ENCODE measurements at places on chromosomes 1 and 21.

GRCh38 chr21:35178098-35178497 lies 129.0 kb upstream of the RUNX1 start:
- no peak for DNase-seq

GRCh38 chr1:234732671-234733390 lies 122.9 kb upstream of the IRF2BP2 start:
- DNase-seq, result no peak

DNA sequence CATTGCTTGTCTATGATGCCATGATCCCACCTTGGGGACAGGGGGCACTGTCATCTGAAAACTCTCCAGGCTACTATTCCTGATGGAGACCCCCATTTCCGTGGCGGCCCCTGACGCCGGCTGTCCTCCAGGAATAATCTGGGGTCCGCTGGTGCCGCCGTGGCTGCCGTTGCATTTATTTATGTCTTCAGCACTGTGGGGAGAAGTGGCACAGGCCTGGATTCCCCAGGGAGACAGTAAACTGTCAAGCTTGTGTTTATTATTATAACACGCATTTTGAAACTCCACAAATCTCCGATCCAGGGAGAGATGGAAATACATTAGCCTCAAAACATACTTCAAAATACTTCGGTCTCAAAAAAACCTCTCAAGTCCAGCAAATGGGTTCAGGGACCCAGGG lies 126.9 kb upstream of the C1orf174 start:
- DNase-seq, result no peak

GRCh38 chr1:94541246-94542087 lies at the start of gene F3:
F3 (minus strand) TSS chr1:94541759; CDS start chr1:94541636, 123 bp downstream.
- peak; percentile 79 for DNase-seq

- DNase-seq, result no peak
These were observed 18.8 kb downstream of the DHDDS start for GRCh38 chr1:26450908-26451307.

DNA sequence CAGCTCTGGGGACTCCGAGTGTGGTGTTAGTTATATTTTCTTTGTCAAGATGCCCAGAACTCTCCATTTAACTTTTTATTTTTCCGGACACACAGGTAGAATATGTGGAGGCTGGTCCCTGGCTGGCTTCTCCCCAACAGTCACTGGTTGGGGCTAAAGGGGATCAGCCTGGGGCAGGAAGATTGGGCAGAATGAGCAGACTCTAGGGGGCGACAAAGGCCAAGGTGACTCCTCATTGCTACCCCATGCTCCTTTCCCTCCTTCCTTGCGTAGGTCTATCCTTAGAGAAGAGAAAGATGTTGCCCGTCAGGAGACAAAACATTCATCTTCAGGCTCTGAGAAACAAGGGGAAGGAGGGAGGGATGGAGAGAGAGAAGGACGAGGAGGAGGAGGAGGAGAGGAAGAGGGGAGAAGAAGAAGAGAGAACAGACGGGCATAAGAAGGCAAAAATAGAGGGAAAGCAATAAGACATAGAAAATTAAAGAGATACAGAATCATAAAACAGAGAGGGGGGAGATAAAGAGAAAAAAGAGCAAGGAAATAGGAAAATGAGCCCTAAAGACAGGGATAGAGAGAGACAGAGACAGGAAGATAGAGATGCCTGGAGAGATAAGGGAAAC lies 89.9 kb downstream of the FOXD2 start:
- DNase-seq, result no peak

- DNase-seq, result peak; percentile 45
These were observed 812 bp downstream of the CACHD1 start for GRCh38 chr1:64470665-64471217.

DNA sequence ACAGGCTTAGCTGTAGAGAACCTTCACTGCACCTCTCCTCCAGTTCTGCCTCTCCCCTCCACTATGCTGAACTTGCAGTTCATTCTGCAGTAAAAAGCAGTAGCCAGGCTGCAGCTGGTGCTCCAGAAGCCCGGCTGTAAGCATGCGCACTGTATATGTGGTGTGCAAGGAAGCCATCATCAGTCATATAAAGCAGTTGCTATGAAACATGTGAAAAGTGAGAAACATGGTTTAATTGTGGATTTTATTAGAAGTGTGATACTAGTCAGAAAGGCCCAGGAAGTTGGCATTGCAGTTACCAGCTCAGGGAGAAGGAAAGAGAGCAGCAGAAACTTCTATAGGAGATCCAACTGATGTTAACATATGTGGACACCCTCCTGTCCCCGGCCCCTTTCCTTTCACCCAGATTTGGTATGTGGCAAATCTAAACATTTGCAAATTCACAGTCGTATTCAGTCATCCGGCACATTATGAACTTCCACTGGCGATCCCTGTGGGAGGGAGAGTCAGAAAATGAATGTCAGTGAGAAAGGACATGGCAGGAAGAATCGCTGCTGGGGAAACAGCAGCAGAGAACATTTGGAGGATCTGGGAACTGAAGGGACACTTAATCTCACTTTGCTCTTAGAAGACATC lies 32.8 kb downstream of the DPT start:
- DNase-seq, result no peak

GRCh38 chr1:183454377-183454776 lies 17.9 kb upstream of the SMG7 start:
- no peak for DNase-seq

DNA sequence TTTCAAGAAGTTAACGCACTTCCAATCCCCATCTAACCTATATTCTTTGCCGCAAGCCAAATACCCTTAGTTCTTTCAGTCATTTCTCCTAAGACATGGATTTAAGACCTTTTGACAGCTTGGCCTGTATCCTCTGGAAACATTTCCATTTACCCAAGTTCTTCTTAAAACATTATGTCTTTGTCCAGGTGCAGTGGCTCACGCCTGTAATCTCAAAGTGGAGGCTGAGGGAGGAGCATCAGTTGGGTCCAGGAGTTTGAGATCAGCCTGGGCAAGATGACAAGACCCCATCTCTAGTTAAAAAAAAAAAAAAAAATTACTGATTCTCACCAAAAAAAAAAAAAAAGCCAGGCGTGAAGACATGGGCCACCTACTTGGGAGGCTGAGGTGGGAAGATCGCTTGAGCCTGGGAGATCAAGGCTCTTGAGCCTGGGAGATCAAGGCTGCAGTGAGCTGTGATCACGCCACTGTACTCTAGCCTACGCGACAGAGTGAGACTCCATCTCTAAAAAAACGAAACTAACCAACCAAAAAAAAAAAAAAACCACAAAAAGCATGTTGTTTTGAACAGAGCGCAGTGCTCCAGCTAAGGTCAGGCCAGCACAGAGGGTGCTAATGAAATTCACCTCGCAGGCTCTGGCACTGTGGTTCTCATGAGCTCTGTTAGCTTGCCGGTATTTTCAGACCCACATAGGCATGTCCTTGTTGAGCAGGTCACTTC lies 36.0 kb downstream of the NUAK2 start:
- DNase-seq, result peak; percentile 62

GRCh38 chr1:205068001-205068400 lies 16.3 kb downstream of the TMEM81 start:
- no peak for DNase-seq

DNA sequence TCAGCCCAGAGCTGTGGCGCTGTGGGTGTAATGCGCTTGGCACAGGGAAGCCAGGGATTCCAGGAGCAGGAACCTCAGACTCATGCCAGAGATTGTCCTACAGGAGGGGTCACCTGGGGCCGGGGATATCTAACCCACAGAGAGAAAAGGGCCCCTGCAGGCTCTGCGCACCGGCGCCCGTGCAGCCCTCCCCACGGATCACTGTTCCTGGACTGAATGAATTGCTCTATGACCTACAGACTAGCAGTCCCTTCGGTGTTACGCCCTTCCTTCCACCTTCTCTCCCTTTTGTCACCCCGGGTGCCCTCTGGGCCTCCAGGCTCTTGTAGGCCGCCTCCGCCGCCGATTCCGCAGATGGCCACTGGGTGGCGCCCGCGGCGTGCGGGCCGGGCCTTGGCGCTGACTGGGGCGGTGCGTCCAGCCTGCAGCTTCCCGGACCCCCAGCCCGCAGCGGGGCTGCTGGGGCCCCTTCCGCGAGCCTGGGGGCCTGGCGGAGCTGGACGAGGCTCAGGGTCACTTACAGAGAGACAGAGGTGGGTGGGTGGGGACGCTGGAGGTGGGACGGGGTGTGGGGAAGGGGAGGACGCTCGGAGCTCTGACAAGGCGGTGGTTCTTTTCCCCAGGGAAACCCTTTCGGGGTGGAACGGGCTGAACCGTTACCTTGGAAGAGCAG lies 101.3 kb downstream of the IER5 start:
- DNase-seq, result peak; percentile 90

DNA sequence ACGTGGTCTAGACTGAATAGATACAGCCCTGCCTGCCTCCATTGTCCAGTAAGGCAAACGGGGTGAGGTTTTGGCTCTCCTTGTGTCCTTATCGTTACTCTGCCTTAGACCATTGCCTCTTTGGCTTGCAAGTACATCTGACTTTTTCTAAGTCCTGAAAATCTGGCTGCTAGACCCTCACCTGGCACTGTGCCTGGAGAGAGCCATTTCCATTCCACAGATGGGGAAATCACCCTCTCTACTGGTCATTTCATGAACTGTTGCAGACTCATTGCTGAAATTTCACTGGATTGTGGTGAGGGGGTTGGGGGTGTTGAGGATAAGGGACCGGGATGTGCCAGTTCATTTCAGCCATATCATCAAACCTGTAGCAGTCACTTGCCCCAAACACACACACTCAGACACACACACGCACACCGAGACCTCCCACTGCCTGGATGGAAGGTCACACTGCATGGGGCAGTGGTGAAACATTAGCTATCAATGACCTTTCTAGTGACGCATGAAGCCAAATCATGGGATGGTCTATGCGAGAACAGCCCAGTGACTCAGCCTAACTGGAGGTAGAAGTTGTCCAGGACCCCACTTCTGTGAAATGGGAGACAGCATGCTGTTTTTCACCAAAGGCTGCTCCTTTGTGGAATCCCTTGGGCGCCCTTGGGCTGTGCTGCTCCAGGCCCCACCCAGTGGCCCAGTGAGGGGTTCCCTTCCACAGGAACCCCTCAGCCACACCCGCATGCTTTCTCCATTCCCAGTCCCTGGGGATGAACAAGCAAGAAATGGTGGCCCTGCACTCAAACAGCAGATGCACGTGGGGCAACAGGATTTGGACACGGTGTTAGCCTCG lies 34.9 kb upstream of the VASH2 start:
- DNase-seq, result no peak

DNA sequence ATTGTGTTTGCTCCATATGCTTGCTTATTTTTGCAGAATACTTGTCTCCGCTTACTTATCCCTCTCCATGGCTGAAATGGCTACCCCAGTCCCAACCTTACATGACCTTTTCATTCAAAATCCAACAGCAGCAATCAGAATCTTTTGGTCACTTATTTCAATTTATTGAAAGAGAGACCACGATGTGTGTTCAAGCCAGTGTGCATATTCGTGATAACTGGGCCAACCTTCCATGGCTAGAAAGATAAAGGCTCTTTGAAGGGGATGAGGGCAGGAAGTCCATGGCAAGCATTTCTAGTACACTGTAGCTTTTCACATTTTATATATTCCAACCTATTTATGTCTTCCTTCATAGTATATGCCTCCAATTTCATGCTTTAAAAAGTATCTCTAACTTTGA lies 23.1 kb downstream of the HSD11B1 start:
- DNase-seq, result no peak

GRCh38 chr1:1438531-1439381 lies 3.3 kb downstream of the VWA1 start:
- peak; percentile 59 for DNase-seq

DNA sequence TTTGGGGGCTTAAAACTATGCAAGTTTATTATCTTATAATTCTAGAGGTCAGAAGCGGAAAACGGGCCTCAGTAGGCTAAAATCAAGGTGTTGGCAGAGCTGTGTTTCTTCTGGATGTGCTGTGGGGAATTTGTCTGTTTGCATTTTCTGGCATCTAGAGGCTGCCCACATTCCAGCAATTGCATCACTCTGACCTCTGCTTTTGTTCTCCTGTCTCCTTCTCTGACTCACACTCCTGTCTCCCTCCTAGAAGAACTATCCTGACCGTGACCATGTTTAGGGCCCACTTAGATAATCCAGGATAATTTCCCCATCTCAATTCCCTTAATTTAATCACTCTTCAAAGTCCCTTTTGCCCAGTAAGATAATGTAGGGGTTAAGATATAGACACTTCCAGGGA lies 127.4 kb upstream of the DEPDC1 start:
- no peak for DNase-seq

GRCh38 chr1:67294836-67295617 lies 12.6 kb upstream of the IL12RB2 start:
- no peak for DNase-seq

GRCh38 chr21:40200946-40201345 lies 333.7 kb downstream of the PCP4 start:
- no peak for DNase-seq

DNA sequence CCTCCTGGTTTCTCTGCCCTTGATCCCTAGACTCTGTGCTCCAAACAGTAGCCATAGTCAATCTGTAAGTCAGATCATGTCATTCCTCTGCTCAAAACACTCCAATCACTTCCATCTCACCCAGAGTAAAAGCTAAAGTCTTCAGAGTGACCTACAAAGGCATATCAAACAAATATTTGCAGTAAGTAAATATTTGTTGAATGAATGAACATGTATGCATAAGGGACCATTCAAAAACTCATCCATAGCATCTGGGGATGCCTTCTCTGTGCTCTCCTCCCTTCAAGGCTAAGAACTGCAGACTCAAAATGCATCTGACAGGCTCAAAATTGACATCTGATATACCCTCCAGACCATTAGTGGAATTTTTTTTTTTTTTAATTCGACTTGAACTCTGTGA lies 18.1 kb upstream of the AK5 start:
- DNase-seq, result no peak

DNA sequence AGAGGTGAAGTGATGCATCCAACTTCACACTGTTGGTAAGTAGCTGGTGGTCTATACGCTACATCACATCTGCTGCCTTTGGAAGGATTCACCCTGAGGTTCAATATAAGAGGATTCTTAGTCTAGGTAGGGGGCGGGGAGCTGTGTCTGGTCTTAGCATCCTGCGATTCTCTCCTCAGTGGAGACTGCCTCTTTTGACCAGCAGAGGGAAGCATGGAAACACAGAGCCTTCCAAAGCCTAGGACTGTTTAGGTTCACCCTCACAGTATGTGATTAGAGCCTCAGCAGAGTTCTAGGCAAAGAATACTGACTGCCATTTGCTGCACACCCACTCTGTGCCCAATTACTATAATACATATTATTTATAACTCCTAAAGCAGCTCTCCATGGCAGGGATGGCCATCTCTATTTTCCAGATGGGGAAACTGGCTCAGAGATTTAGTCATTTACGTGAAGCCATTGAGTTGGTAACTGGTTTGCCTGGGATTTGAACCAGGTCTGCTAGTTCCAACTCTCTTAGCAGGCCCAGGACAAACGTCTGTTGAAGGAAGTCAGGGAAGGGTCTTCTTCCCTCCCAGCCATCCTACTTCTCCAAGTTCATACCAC lies 28.9 kb upstream of the EFCAB14 start:
- DNase-seq, result no peak
